Mesenchymal stem cell (in vitro differentiated cells and primary cell): ENCODE measurements at places on chromosomes 4 and X.

- no peak for DNase-seq
Measured at GRCh38 chr4:74449571-74450297, 4.8 kb downstream of the AREG start.

GRCh38 chrX:10356979-10357378 is 200.2 kb downstream of the CLCN4 start:
- DNase-seq = no peak

GRCh38 chr4:146834263-146835034 is 111.2 kb downstream of the TTC29 start:
- DNase-seq = no peak

DNA sequence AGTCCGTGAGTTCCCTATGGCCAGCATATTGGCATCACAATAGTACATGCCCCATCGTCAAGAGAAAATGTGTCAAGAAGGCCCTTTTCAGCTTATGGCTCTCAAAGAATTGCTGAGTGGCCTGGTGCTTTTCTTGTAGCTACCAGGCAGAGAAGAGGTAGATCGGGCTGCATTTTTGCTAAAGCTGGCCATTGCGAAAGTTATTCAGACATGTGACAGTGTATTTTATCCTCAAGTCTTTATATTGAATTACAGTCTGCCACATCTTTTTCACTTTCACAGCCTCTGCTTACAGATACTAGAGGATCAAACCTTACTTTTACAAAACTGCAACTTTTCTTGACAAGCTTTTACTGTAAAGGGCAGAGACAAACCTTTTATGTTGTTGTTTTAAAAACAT is 261.5 kb upstream of the IGFBP7 start:
- no peak for DNase-seq

- DNase-seq = no peak
Measured at GRCh38 chrX:153863251-153863991, 22.6 kb downstream of the L1CAM start.
